ENCODE measurements at places on chromosomes 2 and 18.

DNA sequence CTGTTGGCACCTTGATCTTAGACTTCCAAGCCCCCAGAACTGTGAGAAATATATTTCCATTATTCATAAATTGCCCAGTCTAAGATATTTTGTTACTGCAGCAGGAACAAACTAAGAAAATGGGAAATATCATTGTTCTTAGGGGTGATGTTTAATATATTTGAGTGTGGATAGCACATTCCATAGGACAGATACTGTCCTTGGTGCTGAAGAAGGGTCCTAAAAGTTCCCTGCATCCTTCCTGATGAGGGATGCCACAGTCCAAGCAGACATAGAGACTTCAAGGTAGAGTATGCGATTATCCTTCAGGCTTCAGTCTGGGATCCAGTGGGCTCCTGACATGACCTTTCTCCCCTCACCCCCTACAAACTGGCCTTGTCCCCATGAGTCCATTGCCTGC lies 689.0 kb downstream of the TDRD15 start:
- DNase-seq: no peak

GRCh38 chr2:181657379-181657778 lies 474 bp upstream of the CERKL start:
- no peak for DNase-seq

GRCh38 chr18:40939656-40940515 lies 1015.1 kb upstream of the PIK3C3 start:
- no peak for DNase-seq

GRCh38 chr2:238235331-238235732 lies 4.5 kb downstream of the HES6 start:
- no peak for DNase-seq

DNA sequence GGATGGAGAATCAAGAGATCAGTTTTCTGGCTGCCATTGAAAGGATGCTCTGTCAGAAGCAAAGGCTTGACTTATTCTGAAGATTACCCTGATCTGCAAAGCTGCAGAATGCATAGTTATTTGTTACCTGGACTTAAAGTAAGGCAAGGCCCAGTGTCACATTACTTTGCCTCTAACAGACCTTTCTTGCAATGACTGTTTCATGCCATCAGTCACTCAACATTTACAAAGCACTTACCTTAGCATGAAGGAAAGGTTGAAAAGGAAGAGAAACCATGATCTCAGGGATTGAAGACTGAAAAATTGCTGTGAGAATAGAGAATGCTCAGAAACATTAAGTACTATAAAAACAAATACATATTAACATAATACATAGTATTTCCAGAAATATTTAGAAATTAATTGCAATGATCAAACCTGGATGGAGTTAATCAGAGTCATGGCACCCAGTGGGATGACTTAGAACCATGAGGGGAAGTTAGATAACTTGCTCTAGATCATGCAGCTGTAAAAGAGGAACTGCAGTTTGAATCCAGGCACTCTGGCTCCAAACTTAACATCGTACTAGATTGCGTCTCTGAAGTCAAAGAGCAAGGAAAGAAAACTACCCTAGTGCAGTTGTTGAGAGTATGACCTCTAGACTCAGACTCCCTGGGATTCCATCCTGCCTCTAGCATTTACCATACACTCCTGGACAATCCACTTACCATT lies 26.5 kb upstream of the FAM117B start:
- DNase-seq: peak; percentile 19

- peak; percentile 47 for DNase-seq
These were observed 124.7 kb downstream of the CABLES1 start for GRCh38 chr18:23259701-23260681.

- no peak for DNase-seq
These were observed 95.3 kb downstream of the EVA1A start for GRCh38 chr2:75465317-75465984.

DNA sequence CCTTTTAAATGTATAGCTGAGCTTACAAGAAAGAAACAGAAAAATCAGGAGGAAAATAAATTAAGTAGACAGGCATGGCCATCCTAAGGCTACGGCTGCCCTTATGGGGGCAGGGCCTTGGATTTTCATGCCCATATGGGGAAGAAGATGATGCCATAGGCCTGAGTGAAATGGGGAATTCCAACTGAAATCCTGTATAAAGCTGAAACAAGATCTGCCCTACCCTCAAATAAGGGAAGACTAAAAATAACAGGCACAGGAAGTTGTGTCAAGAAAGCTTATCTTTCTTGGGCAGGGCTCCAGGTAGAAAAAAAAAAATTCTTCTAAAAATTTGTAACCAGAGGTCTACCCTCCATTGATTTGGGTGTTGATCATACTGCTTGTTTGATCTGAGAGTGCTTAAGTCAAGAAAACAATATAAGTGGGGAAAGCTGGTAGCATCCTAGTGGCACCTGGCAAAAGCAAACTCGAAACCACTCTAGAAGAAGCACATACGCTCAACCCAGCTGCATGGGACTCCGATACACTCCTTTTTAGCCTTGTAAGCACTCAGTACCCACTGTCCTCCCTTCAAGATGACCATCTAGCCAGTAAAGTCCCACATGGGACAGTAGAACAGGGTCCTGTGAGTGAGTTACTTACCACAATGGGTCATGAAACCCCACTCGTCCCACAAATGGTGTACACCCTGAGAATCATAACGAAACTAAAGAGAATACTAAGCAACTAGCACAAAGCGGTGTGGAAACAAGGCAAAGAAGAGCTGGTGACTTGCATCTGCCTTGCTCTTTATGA lies 22.3 kb downstream of the DNAH7 start:
- no peak for DNase-seq

GRCh38 chr2:120844070-120844738 lies 108.5 kb downstream of the GLI2 start:
- no peak for DNase-seq

DNA sequence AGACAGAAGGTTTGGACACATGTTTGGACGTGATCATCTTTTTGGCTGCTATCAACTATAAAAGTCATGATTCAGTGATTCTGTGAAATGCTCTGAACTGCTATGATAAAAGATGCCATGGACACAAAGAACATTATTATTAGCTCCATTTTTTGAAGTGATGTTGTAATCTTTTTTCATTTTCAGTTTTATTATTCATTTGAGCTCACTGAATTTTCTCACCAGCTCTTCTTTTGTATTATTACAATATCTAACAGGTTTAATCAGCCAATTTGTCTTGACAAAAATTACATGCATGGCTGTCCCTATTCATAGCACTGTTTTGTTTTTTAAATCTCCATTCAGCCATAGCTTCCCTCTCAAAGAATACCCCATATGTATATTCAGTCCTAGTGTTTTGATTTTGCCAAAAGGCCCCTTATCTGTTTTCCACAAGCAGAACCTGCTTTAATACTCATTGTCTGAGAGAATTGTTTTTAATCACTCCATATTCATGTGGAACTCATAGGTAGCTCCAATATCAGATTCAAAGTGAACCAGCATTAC lies 314.0 kb upstream of the FAM98A start:
- no peak for DNase-seq

- DNase-seq: no peak
These were observed 157.6 kb downstream of the EN1 start for GRCh38 chr2:118689874-118690273.

- no peak for DNase-seq
These were observed 97.9 kb downstream of the VAPA start for GRCh38 chr18:10011751-10012150.

- no peak for DNase-seq
These were observed 20.3 kb downstream of the RAB3GAP1 start for GRCh38 chr2:135072125-135072997.

DNA sequence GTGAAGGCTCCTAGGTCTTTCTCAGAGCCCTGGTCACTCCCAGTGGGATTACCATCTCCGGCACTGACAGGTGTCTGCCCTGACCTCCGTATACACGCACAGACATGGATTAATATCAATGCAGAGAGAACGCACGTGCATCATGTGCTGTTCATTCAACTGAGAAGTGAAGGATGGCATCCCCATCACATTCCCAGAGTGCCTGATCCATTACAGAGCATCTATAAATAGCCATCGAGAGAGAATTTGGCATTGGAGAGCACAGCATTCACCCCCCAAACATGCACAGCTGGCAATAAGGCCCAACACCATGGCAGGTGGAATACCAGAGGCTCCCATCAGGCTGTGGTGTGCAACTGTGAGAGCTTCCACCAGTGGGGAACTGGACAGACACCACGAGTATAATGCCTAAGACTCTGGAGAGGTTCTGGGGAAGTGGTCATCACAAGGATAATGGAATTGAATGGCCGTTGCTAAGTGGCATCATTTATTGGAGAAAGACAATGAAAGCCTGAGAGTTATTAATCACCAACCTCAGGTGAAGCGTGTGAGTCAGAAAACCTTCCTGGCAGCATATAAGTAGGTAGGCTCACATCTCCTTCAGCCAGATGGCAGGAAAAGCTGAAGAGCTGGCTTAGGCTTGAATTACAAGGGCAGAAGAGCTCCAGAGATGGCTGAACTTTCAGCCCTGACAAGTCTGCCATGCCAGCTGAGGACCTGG lies 244.5 kb upstream of the ID2 start:
- DNase-seq: no peak

DNA sequence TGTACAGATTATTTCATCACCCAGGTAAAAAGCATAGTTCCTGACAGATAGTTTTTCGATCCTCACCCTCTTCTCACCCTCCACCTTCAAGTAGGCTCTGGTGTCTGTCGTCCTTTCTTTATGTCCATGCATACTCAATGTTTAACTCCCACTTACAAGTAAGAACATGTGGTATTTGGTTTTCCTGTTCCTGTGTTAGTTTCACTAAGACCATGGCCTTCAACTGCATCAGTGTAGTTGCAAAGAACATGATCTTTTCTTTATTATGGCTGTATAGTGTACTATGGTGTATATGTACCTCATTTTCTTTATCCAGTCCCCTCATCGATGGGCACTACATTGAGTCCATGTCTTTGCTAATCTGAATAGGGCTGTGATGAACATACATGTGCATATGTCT lies 184.2 kb downstream of the KCNJ3 start:
- no peak for DNase-seq

DNA sequence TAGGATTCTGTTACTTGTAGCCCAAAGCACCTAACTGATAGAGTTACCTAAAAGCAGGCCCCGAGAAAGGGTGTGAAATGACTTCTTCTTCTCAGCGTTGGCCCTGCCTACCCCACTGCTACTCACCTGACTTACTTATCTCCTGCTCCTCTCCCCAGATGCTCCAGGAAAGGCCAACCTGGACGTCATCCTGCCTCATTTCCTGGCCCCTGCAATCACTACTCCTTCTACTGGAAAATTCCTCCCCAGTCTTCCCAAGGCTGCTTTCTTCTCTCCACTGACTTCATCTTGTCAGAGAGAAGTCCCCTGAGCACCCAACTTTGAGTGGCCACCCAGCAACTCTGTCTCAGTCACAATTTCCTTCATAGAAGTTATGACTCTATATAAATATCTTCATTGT lies 63.4 kb upstream of the KLF7 start:
- DNase-seq: no peak

DNA sequence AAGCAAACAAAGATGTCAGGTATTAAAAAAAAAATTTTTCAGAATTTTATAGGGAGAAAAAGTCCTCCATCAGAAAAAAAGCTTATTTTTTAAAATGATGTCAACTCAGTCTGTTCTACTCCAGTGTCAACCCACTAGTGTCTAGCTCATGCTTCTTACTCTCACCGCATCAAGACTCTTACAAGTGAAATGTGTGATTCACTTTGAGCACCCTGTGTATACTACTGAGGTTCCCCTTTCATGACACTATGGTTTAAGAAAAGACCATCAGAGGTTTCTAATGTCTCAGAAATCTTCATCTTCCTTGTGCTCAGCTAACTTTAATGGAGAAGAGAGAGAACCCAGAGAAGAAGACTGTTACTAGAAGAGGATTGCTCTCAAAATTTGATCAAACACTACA lies 43.4 kb downstream of the FEZ2 start:
- DNase-seq: no peak

DNA sequence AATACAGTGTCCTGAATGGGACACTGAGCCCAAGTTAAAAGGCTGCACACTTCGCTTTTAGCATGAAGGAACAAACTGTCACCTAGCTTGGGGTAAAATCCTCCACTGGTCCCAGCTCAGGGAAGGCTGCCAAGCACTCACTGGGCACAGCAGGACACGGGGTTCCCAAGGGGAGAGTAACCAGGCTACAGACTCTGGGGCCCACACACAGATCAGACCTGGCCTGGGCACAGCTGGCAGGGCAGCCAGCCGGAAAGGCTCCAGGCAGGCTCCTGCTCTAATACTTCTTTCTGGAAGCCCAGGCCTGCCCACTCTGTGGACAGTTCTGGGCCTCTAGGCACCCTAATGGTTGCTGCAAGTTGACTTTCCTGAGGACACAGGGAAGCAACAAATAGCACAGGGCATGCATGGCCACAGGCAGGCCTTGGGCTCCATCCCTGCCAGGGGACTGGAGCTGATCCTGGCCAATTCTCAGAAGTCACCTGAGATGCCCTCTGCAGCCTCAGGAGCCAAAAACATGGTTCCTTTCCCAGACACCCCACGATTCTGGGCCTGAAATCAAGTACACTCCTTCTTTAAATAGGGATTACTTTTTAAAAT lies 18.7 kb upstream of the SULT1C3 start:
- no peak for DNase-seq

- DNase-seq: no peak
These were observed 74.9 kb downstream of the CAPN13 start for GRCh38 chr2:30732376-30732775.

DNA sequence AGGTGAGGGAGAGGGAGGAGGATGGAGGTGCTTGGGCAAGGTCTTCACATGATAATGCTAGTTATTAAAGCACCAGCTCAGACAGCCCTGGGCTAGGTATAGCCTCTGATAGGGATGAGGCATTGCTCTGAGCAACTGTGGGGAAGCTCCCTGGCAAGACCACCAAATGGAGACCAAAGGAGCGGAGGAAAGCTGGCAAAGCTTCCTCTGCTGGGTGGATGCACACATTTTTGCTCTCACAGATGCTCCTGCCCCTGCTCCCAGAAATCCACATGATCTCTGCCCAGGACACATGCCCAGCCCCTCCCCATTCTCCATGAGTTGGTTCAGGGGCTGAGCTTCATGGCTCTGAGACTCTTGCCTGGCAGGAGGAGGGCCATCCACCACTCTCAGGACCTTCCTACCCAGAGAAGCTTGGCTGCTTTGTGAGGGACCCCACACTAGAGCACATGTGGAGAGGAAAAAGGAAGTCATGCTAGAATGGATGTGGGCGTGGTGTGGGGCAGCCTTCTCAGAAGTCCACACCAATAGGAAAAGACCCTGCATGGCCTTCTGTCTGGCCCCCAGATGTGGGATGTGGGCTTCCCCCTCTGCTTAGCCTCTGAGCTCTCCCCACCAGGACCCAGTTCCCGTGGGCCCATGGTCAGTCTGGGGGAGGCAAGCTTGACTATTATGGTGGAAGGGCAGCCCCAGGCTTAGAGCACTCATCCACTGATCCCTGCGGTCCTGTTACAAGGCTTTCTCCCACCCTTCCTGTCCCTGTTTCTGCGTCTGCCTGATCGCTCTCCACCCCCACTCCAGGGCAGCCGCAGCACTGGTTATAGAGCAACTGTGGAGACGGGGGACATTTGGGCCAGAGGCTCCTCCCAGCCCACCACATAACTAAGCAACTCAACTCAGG lies 10.5 kb upstream of the CYP26B1 start:
- DNase-seq: no peak

- DNase-seq: no peak
These were observed 327.4 kb upstream of the HS6ST1 start for GRCh38 chr2:128646091-128646490.

Data from AML-193 (cell line).